ENCODE measurements at places on chromosomes 3 and 15.

DNA sequence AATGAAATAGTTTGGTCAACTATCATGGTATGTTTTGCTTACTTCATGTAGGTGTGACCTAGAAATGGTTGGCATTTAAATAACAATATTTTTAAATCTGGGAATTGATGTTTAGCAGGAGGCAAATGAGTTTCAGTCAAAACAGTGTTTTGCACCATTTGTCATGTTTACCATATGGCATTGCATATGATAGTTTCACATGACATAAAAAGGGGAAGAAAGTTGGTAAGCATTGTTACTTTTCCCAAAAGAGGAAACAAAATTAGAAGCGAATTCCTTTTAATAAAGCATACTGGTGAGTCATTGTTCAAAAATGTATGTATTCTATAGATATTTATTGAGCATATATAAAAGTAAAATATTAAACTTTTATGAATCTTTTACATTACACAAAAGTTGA is 2.3 kb downstream of the RNF13 start:
- no peak for DNase-seq

GRCh38 chr15:77167406-77167805 is 96.5 kb upstream of the TSPAN3 start:
- DNase-seq, result no peak

- DNase-seq, result no peak
Measured at GRCh38 chr3:41578798-41579197, 379.5 kb downstream of the CTNNB1 start.

GRCh38 chr15:89416339-89417183 is 79.8 kb downstream of the RHCG start:
- peak; percentile 80 for DNase-seq

DNA sequence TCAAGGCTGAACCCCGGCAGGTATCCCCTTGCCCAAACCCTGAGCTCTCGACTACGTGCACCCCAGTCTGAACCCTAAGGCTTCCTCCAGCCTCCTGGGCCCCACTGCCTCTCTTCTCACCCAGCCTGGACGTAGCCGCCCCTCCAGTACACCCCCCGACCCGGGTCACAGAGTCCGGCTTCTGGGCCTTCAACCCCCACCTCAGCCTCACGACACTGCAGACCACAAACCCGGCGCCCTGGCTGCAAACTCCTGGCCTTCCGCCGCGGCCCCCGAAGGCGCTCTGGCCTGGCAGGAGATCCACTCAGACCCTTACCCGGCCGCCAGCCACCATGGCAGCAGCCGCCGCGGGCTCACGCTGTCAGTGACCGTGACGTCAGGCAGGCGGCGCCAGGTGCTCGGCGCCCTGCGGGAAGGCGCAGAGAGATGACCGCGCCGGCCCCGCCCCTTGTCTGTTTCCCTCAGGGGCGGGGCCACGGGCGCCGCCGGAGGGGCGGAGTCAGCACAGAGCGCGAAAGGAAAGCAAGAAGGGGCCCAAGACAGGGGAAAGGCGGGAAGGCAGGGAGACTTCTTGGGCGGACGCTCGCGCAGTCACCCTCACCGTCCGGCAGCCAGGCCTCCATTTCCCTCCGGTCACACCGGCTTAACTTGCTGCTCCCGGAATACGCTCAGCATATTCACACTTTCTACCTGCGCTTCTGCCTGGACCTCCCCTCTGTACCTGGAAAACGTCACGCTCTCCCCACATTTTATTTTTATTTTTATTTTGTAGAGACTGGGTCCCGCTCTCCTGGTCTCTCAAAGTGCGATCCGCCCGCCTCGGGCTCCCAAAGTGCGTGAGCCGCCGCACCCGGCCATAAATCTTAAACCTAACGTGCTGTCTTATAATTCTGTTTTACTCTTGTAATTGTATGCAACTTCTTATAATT is at the start of gene RMDN3:
RMDN3 (minus strand) TSS at position 372 of the 929 bp plus-strand sequence. CDS start 471 bp downstream, outside the sequence.
- peak; percentile 96 for DNase-seq

DNA sequence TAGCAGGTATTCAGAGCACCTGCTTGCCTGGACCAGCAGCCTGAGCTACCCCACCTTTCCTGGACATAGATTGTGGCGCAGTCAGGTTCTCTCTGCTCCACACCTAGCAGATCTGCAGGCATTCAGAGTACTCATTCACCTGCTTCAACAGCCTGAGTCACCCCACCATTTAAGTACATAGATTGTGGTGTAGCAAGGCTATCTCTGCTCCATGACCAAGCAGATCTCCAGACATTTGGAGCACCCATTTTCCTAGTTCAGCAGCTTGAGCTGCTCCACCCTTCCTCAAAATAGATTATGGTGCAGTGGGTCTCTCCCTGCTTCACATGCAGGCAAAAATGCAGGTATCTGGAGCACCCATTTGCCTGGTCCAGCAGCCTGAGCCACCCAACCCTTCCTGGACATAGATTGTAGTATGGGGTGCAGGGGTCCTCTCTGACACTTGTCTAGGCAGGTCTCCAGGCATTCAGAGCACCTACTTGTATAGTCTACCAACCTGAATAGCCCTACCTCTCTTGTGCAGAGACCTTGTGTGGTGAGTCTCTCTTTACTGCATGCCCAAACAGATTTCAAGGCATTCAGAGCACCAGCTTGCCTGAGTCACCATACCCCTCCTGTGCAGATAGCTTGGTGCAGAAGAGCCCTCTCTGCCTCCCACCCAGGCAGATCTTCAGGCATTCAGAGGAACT is 466.0 kb upstream of the THBS1 start:
- DNase-seq, result no peak

DNA sequence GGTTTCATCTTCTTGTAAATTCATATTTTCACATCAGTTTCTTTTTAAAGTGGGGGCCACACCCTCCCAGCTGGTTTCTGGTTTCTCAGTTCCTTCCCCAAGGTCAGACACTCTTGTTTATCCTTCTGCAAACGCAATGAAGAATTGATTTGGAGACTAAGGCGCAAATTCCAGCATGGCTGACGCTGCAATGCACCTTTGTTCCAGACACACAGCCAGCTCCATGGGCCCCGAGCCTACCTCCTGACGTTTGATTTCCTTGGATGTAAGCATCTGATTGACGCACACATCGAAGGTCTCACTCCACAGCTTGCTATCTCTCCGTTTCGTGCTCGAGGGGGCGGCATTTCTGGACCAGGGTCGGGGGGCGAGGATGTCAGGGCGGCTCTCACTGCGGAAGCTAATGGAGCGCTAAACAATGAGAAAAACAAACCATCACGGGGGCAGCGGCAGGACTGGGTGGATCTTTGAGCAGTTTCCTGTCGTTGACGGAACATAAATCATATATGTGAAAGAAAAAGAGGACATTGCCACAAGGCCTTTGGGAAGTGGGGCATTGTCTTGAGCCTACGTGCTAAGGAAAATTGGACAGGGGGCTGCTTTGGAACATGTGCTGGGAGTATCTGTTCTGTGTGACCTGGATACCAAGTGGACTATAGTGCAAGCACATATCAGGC is 46.9 kb downstream of the ARHGEF3 start:
- no peak for DNase-seq

- DNase-seq, result no peak
Measured at GRCh38 chr3:178405531-178405930, 130.7 kb upstream of the KCNMB2 start.

- DNase-seq, result no peak
Measured at GRCh38 chr3:25537516-25537915, 109.5 kb downstream of the RARB start.

DNA sequence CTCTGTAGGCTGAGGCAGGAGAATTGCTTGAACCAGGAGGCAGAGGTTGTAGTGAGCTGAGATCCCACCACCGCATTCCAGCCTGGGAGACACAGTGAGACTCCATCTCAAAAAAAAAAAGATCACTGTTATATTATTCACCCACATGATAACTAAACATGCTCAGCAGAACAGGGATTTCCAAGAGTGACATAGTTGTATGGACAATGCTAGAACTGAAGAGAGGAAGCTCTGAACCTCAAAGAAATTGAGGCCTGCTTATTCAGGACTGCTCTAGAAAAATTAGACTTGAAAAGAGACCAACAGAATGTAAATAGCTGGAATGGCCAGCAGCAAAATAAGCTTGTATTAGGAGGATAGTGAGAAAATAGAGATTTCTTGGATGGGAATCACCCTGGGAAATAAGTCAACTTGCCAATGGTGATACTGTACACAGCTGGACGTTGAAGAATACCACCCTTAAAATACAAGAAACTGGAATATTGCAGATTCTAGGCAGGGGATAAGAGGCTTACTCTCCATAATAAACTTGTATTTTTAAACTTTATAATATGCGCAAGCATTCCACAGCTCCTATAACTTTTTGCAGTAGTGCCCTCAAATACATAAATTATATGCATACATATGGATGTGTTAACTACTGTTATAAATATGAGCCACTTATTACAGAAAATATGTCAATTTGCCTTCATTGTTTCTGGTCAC is 28.2 kb downstream of the PIK3CB start:
- no peak for DNase-seq

DNA sequence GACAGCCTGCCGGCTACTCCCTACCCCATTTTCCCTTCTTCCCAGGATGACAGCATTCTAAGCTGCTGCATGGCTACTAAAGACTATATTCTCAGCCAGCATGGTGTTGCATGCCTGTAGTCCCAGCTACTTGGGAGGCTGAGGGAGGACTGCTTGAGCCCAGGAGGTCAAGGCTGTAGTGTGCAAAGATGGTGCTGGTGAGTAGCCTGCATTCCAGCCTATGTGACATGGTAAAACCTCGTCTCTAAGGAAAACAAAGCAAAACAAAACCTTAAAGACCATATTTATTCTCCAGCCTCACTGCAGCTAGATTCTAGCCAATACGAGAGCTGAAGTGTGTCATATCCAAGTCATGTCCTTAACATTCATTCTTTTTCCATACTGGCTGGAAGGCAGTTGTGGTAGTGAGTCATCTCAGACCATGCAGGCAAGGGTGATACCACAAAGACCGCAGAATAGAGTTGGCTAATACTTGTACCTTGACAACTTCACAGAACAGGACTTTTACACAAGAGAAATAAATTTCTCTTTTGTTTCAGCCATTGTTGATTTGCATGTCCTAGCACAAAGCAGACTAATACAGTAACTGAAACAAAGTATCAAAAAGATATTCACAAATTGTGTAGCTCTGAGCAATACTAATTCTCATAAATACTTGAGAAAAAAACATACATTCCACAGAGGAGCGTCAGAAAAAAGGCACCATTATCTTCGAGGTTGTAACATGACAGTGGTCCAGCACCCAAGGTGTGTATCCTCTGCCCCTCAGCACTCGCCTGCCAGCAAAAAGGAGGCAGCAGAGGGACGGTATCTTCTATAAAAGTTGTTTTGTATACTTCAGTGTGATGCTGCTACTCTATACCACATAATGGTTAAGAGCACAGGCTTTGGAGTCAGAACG is 14.8 kb downstream of the PBRM1 start:
- DNase-seq, result peak; percentile 20

DNA sequence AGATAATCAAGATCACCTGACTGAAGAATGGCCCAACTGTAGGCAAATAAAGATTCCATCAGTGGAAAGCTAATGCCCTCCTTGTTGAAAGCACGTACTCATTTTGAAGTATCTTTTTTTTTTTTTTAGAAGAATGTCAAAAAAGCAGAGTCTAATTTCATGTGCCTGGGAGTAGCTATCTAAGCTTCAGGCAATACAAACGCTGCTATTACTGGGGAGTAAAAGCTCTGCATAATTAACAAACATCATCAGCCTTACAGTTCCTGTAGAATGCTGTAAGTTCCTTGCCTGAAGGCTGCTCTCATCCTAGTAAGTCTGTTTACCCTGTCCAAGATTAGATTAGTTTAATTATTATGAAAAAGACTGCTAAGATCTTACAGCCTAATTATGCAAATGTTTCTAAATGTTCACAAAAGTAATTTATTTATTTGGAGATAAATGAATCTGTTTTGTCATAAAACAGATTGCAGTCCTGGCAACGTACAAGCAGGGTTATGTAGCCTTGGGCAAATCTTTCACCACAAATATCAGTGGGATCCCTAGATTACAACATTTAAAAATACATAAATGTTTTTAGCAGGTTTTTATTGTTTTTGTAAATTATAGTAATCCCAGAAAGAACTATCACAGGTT is 451.3 kb upstream of the AGTR1 start:
- no peak for DNase-seq

All from activated T-cell treated with anti-CD3 and anti-CD28 coated beads for 48 hours (primary cell).